ENCODE measurements at places on chromosomes 7 and 10.

DNA sequence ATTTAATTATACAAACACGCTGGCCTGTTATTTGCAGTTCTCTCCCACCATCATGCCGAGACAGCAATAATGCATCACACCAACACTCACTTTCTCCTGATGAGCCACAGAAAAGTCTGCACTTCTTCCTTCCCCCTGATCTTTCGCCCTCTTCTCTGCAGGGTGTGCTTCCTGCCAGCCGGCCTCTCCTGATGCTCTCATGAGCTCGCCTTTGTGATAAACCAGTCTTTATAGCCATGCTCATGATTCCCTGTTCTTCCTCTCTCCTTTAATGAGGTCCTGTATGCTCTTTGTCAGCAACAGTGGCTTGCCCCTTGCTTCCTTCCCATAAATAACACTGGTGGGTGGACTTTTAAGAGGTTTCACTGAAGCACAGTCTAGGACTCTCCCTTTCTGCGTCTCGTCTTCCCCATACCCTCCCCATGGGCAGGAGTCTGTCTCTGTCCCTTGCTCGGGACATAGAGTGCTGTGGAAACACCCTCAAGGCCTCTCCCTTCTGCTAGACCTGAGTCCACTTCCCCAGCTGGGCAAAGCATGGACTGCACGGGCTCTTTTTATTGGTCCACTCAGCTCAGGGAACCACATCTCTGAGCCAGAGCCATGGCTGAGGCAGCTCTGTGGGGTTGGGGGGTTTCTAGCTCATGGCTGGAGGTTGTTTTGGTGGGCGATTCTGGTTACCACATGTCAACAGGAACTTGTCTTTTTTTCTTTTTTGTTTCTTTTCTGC is 133.9 kb downstream of the C10orf105 start:
- ATAC-seq = no peak

- no peak for ATAC-seq
Observed at GRCh38 chr7:51329696-51330263, 13.2 kb upstream of the COBL start.

- ATAC-seq = no peak
Observed at GRCh38 chr10:27547047-27547446, 42.9 kb downstream of the RAB18 start.

DNA sequence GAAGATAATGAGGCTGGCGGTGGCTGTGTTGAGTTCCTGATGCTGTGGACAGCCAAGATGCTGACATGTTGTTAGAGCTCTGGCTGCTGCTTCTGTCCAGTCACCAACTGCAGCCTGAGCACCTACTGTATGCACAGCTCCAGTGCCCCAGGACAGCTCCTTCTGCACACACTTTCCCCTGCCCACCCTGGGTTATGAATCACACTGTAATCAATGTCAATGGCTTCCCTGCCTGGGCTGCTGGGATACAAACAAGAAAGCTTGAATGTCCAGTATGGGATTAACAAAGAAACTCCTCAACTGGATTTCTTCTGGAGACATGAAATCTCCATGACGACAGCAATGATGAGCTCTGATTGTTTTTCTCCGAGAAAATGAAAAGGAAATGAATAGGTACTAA is 172.0 kb downstream of the GFRA1 start:
- no peak for ATAC-seq

- ATAC-seq = peak; percentile 52
Observed at GRCh38 chr10:86363184-86363832, 3.3 kb downstream of the GRID1 start.

DNA sequence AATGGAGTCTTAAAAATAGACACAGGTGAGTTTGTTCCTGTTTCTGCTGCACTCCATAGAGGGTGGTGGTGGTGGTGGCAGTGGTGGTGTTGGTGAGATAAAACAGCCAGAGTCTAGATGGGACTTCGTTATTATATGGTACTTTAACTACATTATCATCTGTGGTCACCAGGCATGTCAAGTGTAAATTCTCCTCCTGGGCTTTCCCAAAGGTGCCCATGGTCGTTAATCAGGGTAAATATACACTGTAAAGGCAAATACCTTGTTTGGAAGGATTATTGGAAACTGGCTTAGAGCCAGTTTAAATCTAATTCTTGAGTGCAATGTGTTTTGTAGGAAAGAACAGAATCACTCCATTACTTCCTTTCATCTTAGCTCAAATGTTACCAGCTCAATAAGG is 21.5 kb upstream of the COMMD3 start:
- ATAC-seq = no peak

DNA sequence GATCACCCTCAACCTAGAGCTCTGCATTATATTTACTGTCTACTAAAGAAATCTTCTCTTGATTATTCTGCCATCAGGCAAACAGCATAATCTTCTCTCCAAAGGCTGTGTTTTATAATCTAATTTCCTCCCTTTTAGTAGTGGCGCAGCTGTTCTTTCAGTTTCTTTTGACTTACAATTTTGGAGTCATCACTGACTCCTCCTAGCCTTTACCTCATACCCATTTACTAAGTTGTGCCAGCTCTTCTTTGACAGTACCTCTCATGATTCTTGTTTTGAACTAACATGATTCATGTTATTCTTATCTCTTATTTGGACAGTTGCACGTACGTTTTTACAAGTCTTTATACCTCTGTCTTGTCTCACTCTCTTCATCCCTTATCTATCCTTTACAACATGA is 113.0 kb downstream of the FOXP2 start:
- no peak for ATAC-seq

DNA sequence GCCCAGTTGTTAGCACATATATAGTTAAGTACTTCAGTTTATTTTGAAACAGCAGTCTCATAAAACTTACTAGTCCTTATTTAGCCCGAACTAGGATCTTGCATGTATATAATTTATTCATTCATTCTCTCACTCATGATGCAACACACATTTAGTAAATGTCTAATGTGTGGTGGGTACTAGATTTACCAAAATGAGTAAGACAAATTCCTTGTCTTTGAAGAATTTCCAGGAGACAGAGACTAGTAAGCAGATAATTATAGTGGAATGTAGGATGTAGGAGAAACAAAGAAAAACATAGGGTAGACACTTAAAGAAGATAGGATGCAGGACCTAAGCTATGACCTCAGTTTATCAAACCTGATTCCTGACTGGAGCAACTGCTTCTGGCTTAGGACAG is 120.2 kb upstream of the AMPH start:
- no peak for ATAC-seq

DNA sequence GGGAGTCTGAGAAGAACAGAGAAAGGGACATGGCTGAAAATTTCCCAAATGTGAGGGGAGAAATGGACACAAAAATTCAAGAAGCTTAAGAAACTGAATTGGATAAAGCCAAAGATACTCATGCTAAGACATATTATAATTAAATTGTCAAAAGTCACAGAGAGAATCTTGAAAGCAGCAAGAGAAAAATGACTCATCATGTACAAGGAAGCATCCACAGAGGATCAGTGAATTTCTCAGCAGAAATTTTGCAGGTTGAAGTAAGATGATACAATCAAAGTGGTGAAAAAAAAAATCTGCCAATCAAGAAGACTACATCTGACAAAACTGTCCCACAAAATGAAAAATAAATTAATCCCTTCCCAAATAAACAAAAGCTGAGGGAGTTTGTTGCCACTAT is 56.8 kb downstream of the MPP7 start:
- no peak for ATAC-seq

DNA sequence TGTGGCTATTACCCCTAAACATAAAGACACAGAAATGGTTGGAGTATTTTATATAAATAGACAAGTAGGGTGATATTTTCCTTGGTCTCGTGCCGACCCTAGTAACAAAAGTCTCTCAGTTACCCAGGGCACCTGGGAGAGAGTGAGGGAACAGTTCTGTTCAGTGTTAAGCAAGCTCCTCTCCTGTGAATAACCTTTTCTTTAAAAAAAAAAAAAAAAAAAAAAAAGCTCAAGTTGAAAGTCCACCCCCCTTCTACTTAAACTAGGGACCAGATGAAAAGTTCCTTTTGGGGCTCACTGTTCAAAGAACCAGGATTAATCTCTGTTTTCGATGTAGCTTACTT is 636.9 kb upstream of the GALNT17 start:
- ATAC-seq = no peak

DNA sequence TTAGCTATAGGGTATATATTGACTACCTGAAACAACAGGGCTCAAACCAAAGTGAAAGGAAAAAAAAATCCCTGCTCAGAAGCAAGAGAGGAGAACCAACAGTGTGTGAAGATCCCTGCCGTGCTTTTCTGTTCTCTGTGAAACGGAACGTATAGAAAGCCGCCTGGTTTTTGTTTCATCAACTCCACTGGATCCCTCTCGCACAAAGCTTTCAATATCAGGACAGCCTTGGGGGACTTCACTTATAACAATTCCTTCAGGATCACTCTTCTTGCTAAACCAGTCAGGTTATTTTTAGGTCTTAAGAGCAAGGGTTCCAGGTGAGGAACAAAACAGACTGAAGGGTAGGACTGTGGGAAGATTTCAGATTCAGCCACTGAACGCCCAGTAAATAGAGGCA is 151.1 kb upstream of the CACNA2D1 start:
- ATAC-seq = no peak

DNA sequence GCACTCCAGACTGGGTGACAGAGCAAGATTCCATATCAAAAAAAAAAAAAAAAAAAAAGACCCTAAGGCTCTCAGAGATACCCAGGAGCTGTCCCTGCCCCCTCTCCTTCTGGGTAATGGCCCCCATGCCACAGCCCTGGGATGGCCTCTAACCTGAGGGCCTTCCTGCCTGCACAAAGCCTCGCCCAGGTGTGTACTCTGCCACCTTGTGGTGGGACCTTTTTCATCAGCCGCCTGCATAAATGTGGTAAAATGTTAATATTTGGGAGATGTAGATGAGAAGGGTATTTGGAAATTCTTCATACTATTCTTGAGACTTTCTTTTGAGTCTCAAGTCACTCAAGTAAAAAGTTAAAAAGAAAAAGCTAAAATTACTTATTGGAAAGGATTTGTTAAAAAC is 46.3 kb upstream of the RNF216 start:
- ATAC-seq = no peak

DNA sequence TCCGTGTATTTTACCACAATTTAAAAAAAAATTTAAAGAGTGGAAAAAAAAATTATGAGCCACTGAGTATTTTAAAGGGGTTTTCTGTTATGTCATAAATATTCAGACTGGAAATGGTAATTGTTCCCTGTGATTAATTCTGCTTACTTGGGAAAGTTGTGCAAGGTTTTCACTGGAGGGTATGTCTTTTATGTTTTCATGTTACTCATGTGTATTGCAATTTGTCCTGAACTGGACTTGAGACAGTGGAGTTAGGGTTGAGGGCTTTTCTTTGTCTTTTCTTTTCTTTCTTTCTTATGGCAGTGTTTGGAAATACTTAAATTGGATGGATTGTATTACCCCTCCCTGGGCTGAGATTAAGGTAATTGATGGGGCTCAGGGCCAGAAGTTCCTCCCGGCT is 257.7 kb downstream of the BAMBI start:
- ATAC-seq = no peak

GRCh38 chr10:102408131-102408727 is 10.4 kb downstream of the PSD start:
- no peak for ATAC-seq

- peak; percentile 38 for ATAC-seq
Observed at GRCh38 chr10:110530131-110530831, 32.6 kb downstream of the DUSP5 start.

GRCh38 chr7:151179287-151179860 is 7.7 kb downstream of the ASB10 start:
- ATAC-seq = no peak

GRCh38 chr7:94178230-94178629 is 174.1 kb upstream of the BET1 start:
- ATAC-seq = no peak

GRCh38 chr7:27174874-27175625 is 930 bp upstream of the HOXA10 start:
- peak; percentile 22 for ATAC-seq

GRCh38 chr7:89607792-89608191 is 546.5 kb upstream of the STEAP1 start:
- ATAC-seq = no peak

GRCh38 chr7:48471196-48471595 is 299.9 kb downstream of the ABCA13 start:
- ATAC-seq = peak; percentile 36

GRCh38 chr7:80105701-80106408 is 28.8 kb upstream of the GNAI1 start:
- no peak for ATAC-seq

DNA sequence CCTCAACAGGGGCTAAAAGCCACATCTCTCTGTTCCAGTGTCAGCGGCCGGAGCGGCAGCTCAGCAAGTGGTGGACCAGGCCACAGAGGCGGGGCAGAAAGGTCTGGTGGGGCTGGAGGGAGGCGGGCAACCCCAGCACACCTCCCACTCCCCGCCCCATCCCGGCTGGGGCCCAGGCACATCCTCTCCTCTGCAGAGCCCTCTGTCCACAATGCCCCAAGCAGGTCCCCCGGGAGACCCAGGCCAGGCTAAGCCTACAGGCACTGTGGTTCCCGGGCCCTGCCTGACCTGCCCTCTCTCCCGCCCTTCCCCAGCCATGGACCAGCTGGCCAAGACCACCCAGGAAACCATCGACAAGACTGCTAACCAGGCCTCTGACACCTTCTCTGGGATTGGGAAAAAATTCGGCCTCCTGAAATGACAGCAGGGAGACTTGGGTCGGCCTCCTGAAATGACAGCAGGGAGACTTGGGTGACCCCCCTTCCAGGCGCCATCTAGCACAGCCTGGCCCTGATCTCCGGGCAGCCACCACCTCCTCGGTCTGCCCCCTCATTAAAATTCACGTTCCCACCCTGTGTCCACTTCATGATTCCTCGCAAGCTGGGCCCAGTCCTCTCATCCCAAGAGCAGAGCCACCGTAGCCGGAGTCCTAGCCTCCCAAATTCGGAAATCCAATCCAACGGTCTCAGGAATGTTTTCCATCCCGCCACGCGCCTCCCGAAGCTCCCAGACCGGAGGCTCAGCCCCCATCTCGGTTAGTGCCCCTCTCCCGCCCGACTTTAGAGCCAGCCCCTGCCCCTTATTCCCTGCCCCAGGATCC is 2.1 kb downstream of the ADIRF start:
- ATAC-seq = peak; percentile 6

DNA sequence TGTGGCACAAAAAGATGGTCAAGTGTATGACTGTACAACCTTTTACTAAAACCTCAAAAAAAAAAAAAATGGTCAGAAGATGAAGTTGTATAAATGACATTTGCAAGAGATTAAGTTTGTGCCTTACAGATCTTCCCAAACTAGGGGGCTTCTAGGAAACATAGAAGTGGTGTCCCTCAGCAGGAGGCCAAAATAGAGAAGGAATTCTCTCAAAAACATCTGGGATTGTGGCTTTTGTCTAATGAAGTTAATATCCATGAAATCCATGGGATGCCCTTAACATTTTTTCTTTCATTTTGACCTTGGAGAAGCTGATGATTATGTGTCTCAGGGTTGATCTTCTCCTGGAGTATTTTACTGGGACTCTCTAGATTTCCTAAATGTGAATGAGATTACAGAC is 62.2 kb downstream of the CASD1 start:
- ATAC-seq = no peak
